ENCODE measurements at places on chromosomes 2 and 18. TPM values are rescaled to one million over a fixed set of nuclear protein-coding genes. Genes with fewer than 3 reads are reported as not detected.

LRATD1 gene
- 17.1 TPM for total RNA-seq

- no peak for DNase-seq
Observed at GRCh38 chr2:75253526-75253925, 54.2 kb upstream of the TACR1 start.

LIMS3 gene
- 35.2 TPM for total RNA-seq

- no peak for DNase-seq
Observed at GRCh38 chr2:118168615-118169014, 80.3 kb downstream of the INSIG2 start.

DNA sequence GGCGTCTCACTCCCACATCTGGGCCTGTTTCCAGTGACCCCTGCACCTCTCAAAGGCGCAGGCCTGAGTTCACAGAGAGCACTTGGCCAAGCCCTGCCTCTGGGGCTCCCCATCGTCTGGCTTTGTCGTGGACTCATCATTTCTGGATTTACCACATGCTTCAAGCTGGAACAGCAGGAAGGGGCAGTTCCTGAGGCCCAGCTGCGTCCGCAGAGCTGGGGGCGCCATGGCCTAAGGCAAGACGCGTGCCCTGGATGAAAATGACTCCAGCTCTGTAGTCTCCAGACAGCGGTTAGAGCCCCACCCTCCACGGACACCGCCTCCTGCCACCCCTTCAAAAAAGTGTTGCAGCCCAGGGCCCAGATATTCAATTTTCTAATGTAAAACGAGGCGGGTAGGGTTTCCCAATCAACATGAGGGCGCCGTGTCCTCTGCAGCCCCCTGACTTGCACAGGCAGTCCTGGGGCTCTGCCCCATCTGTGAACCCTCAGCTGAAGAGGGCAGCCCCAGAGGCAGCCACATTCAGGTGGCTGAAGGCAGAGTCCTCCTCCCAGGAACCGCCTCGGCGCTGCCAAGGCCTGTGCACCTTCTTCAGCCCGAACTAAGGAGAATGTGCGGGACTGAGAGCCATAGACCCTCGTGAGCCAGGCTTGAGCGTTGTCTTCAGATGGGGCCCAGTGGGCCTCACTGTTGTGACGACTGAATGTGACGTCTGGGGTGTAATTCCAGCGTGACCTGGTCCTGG is 85.5 kb downstream of the NFATC1 start:
- no peak for DNase-seq

B3GNT7 gene
- 0.44 TPM for total RNA-seq

- no peak for DNase-seq
Observed at GRCh38 chr2:203908066-203908796, 28.3 kb upstream of the ICOS start.

- DNase-seq = no peak
Observed at GRCh38 chr2:73780237-73780582, 307 bp upstream of the DUSP11 start.

- no peak for DNase-seq
Observed at GRCh38 chr2:29263886-29264285, 148.7 kb downstream of the CLIP4 start.

ADCY3 gene
- 36.5 TPM for total RNA-seq

DNA sequence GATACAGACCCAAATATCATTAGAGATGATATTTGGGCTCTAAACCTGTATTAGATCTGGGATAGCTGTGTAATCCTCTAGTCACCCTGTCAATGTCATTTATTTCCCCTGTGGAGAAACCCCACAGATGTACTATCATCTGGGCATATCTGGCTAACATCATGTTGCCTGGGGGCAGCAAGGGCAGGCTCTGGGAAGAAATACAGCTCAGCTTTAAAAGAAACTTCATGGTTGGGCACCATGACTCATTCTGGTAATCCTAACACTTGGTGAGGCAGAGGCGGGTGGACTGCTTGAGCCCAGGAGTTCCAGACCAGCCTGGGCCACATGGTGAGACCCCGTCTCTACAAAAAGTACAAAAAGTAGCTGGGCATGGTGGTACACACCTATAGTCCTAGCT is 282.5 kb downstream of the SLC8A1 start:
- DNase-seq = no peak

GRCh38 chr2:159010963-159011362 is 42.5 kb downstream of the TANC1 start:
- DNase-seq = no peak

DNA sequence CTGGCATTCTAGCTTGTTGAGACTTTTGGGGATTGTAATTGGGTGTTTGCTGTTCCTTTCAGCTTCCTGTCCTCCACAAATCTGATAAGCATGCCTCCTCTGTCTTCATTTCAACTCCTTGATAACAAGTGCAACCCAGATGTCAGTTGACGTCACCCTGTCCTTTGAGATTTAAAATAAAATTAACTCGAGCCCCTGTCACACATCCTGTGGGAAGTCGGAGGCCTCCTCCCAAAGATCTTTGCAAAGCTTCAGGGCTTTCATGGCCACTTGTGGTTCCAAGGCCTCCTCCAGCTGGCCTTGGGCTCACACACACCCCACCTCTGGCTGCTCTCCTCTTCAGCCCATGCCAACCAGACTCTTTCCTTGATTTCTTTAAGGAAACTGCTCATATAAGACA is 69.9 kb upstream of the ITGA6 start:
- no peak for DNase-seq

DNA sequence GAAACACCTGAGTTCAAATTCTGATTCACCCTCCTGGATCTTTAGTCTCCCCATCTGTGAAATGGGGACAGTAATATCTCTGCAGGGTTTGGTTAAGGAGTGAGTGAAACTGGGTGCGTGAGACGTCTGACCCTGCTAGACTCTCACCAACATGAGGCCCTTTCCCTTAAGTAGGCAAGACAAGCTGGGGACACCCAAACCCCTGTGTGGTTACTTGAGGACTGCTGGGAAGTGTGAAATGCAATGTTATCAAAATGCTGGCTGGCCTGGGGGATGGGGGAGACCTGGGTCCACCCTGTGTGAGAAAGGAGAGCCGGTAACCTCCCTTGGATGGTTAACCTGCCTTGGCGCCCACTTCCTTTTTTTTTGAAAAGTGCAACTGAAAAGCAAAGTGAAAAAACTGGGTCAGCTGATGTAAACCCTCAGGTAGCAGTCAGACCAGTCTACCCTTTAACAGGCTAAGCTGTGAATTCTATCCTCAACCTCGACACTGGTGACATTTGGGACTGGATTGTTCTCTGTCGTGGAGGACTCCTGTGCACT is 82.3 kb downstream of the INPP5D start:
- no peak for DNase-seq

REG1A gene
- total RNA-seq = not detected

DNA sequence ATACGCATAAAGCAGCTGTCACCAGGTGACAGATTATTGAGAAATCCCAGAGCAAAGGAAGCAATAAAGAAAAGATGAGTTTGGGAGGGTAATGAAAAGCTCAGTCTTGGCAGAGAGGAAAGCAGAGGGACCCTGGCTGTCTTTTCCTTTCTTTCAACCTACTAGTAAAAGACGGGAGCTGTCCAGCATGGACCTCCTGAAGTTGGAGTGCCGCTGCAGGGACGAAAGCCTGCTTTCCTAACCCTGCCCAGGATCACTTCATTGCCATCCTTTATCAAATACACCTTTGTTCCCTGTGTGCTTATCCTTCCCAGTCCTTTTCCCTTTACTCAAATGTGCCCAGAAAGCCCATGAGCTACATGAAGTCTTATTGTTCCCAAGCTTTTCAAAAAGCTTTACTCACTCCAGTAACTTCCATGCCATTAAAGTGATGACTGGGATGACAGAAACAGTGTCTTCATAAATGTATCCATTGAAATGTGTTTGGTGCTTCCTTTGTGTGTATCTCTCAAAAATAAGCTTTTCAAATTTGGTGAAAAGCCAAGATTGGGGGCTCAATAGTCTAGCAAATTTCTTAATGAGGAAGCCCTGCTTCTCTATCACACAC is 3.7 kb upstream of the SPR start:
- DNase-seq = no peak

Measured in glomerular endothelial cell (primary cell).